Effector memory CD8-positive, alpha-beta T cell (primary cell): ENCODE measurements at places on chromosomes 12 and 14.

- peak; percentile 43 for DNase-seq
Observed at GRCh38 chr12:31238764-31239387, 87.1 kb downstream of the SINHCAF start.

- DNase-seq = no peak
Observed at GRCh38 chr14:97820781-97821180, 1023.6 kb downstream of the VRK1 start.

GRCh38 chr12:129657179-129657578 lies 246.6 kb downstream of the TMEM132D start:
- DNase-seq = no peak

DNA sequence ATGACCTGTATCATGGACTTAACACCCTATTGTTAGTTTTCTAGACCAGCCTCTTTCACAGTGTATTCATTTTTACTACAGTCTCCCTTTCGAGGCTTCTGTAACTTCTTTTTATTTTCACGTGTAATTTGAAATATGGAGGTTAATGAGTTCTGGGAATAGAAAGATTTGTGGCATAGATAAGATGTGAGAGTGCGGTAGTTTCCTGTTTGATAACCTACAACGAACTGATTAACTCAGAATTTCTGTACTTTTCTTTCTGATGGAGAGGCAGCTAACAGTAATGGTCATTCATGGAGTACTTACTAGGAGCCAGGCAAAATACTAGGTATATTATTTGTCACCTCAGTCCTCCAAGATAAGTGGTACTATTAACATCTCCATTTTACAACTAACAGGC lies 21.2 kb downstream of the POLR3B start:
- DNase-seq = no peak

GRCh38 chr12:12428047-12428446 lies 71.2 kb downstream of the BORCS5 start:
- DNase-seq = no peak

GRCh38 chr14:25122211-25122610 lies 72.3 kb upstream of the STXBP6 start:
- no peak for DNase-seq

- no peak for DNase-seq
Observed at GRCh38 chr14:100734031-100734990, 7.6 kb downstream of the DLK1 start.

DNA sequence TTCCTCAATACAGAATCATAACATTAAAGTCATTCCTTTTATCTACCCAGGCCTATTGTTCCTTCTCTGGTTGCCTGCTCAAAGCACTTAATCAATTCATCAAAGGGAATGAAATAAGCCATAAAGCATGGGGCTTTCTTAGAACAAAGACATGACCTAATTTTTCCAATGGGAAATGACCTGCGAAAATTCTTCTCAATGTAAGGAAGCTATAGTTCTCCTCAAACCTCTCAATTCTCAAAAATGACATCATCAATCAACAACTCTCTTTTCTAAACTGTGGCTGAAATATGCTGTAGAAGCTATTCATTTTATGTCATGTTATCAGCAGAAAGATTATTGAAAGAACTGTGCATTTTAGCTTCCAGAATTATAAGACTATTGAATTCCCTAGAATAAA lies 116.0 kb upstream of the PTPRR start:
- DNase-seq = no peak

- no peak for DNase-seq
Observed at GRCh38 chr12:57874166-57875108, 27.9 kb upstream of the CTDSP2 start.
